BJ (cell line): ENCODE measurements at places on chromosomes 6 and 20.

DNA sequence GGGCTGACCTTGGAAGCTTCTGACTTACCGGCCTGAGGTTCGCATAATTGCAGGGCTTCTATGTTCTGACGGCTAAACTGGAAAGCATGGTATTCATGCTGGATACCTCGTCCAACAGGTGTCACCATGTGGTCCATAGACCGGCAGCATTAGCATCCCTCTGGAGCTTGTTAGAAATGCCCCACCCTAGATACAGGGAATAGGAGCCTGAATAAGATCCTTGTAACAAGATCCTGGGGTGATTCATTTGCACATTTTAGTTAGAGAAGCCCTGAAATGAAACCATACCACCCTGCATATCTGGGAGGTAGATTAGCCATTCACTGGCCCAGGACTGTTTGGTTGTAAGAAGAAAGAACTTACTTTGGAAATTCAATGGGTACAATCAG lies 77.7 kb downstream of the TMEM170B start:
- DNase-seq: no peak

DNA sequence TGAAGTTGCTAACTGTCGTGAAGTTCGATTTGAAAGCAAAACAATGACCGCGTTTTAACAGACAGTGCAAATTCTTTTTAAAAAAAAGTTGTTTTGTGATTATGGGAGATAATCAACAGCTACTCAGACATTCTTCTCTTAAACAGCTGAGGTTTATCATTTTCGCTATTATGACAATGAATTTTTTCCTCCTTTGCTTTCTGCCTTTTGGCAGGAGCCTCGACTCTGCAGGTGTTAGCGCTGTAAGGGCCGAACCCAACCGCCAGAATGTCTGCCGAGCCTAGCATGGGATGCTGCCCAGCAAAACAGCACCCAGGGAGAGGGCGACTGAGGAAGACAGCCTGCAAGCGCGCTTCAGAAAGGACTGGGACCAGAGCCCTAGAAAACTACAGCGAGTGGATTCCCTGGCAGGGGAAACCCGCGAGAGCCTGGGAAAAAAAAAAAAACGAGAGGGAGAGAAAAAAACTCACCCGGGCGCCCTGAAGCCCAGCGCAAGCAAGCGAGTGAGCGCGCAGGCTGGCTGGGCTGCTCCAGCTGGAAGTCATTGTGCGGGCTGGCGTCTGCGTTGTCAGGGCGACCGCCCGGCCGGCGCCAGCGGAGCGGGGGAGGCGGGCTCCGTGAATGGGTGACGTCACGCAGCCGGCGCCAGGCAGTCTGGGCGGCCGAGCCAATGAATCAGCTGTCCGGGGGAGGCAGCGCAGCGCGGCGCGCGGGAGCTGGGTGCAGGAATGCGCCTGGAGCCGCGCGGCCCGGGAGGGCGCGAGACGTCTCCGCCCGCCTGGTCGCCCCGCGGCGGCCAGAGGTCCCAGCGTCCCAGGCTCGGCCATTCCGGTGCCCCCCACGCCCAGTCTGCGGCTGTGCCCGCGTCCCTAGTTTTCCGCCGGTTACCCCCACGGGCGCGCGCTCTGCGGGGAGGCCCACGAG lies 32.7 kb upstream of the ID4 start:
- DNase-seq: peak; percentile 81

- no peak for DNase-seq
Measured at GRCh38 chr6:23410439-23410838, 715.6 kb upstream of the NRSN1 start.

DNA sequence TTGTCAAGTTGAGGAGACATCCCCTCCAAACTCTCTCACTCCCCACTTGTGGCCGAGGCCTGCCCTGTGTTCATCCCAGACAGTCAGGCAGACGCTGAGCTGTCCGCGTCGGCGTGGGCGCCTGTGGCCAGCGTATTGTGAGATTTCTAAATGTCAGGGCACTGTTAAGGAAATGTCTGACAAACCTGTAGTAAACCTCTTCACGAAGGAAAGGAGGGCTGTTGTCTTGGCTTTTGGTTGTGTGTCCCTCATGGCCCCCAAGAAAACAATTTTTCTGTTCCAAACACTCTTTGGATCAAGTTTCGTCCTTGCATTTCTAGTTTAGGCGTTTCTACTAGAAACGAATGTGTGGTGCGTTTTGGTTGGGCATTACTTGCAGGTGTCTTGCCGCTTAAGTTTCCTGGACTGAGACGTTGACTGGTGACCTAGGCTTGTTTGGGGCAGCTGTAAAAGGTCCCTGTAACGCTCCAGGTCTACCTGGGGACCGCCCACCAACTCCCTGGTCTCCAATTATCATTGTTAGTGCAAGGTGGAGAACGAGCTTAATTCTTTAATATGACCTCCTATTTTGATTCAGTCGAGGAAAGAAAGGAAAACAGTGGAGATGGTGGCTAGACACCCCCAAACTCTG lies 8.7 kb upstream of the POU3F2 start:
- no peak for DNase-seq

GRCh38 chr20:51946586-51946985 lies 144.3 kb upstream of the SALL4 start:
- no peak for DNase-seq

DNA sequence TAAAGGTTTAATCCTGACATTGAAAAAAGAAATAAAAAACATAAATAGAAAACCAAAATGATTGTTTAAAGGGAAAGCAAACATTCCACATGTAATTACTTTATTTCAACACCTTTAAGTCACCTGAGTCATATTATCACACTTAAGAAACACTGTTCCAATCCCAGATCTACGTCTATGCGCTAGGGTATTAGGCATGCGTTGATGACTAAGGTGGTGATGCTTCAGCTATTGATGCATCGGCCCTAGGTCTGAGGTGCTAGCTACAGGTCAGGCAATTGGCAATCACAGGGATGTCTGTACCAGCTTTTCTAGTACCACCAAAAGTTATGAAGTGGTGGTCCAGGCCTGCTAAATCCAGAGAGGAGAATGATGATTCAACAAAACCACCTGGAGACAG lies 97.7 kb upstream of the BCLAF1 start:
- no peak for DNase-seq

DNA sequence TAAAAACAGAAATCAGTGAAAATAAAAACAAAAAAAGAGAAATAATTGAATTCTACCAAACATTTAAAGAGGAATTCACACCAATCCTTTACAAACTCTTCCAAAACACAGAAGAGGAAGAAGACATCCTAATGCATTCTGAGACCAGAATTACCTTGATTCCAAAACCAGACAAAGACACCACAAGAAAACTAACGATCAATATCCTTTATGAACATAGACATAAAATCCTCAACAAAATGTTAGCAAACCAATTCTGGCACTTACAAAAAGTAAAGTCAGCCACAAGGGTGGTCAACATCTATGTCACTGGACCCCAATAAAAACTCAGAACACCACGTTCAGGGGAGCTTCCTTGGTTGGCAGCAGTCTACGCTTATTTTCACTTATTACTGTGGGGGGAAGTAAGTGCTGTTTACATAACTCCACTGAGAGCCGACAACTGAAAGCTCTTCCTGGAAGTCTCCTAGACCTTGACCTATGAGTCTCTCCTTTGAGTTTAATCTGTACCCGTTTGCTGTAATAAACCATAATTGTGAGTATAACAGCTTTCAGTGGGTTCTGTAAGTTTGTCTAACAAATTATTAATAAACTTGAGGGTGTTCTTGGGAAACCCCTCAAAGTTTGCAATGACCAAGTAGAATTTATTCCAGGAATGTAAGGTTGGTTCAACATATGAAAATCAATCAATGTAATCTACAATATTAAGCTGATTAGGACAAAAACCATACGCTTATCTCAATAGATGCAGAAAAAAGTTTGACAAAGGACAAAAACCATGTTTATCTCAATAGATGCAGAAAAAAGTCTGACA lies 24.5 kb downstream of the GZF1 start:
- DNase-seq: no peak

DNA sequence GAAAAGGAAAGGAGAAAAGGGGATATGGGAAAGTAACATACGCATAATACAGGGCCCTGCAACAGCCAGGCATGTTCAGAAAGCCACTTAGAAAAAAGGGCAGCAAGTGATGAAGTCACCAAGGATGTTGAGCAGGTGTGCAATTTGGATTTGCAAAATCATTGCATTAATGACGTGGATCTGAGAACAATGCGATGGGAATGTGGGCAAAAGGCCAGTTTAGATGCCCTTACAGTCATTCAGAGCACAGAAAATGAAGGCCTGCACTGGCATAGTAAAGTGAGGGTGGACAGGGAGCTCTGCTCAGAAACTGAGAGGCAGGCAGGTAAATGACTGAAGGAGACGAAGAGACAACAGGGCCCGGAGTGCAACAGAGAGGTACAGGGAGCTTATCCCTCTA lies 123.7 kb upstream of the NHSL1 start:
- no peak for DNase-seq

DNA sequence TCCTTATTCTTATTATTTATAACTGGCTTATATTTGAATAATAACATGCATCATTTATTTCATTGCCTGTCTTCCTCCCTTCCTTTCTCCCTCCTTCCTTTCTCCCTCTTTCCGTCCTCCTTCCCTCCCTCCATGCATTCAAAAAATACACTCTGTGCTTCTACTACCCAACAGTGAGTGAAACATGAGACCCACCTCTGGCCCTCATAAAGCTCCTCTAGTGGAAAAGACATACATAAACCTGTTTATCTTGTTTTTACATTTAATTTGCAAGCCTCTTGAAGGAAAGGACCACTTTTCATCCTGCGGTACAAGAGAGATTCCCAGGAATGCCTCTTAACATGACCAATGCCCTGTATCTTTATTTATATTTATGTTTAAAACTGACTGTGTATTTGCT lies 21.8 kb upstream of the ISM1 start:
- no peak for DNase-seq

DNA sequence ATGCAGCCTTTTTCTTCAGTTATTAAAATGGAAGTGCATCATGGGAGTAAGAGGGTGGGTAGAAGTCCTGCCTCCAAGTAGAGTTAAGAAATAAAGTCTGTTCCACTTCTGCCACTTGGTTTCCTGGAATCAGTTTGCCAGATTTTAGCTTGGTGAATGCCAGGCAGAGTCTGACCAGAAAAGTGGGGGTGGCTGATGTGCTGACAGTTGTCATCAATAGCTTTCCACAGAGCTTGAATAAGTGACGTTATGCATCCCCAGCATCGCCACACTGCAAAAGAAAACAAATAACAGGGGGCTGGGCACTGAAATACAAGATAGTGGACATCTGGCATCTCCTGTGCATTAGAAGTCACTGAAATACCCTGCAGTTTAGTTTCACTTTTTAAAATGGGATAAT lies 30.8 kb upstream of the CEP162 start:
- DNase-seq: no peak

DNA sequence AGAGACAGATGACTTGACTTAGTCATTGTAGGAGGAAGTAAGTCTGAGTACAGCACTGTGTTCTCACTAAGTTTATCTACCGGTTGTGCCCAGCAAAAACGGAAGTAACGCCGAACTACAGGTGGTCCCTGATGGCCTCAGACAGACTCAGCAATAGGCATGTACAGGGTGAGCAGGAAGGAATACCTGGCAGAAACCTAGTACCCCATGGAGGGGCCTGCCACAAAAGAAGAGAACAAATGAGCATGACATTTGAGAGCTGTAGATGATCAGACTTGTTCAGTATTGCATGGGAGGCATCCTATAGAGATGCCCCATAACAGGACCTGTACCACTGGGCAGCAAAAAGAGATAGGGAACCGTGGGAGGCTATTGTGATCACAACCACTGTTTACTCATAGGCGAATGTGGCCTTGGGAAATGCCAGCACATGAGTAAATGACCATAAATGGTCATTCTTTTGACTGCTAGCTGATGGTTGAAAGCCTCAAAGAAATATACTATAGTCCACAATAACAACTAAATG lies 106.4 kb upstream of the TAB2 start:
- DNase-seq: no peak

DNA sequence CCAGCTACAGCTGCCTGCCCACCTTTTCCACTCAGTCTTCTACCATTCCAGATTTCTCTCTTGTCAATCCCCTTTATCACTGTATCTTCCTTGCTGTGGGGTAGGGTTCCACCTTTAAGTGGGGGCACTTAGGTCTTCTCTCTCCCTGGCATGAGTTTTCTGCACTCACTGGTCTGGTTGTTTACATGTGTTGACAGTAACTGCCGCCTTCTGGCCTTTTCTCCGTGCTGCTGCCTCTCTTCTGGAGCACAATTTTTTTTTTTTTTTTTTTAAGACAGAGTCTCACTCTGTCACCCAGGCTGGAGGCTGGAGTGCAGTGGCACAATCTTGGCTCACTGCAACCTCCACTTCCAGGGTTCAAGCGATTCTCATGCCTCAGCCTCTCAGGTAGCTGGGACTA lies 12.0 kb downstream of the RNF114 start:
- no peak for DNase-seq

GRCh38 chr20:62306414-62307187 lies 3.8 kb downstream of the ADRM1 start:
- DNase-seq: no peak
